Activated naive CD4-positive, alpha-beta T cell treated with anti-CD3 and anti-CD28 coated beads, Interleukin-2, amount 10 ng/mL, durations not matched to agents 7 days and 5 days (primary cell): ENCODE measurements at places on chromosomes 11 and 22.

GRCh38 chr11:122937983-122938382, 43.7 kb downstream of the BSX start:
- DNase-seq = no peak
- H3K36me3 ChIP-seq = no peaks in the 10 kb centered on the region

DNA sequence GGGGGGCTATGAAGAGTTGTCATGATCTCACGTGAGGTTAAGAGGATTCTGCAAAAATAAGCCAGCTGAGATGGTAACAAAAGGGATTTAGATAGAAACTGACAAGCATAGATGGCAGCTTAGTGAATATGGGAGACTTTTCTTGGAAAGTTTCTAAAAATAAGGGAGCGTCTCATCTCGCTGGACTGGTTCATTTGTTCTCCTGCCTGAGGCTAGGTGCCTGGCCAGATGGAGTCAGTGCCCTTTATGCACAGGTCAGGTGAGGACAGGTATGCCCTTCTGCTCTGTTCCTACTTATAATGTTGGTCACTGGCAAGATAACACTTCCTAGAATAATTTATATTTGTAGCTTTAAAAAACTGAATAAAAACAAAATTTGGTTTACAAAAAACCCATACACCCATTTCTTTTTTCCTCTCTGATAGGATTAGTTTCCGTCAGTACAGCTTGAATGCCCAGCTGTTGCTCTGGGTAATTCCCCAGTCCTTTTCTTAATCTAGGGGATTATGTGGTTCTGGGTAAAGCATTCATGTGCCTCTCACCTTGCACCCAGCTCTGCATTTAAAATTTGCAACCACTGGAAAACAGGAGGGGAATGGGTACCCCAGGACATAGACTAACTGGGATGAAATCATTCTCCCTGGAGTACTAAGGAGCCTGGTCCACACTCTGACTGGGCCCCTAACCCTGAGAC, 90.0 kb downstream of the AMOTL1 start:
- H3K36me3 ChIP-seq = no peaks in the 10 kb centered on the region
- H3K27ac ChIP-seq = no peak overlapping the region
- no peaks in the 10 kb centered on the region for H3K4me1 ChIP-seq
- peaks cover 5% of the 10 kb centered on the region for H3K27me3 ChIP-seq
- H3K4me3 ChIP-seq = no peak overlapping the region
- no peak for DNase-seq

- no peaks in the 10 kb centered on the region for H3K27me3 ChIP-seq
- peaks cover 34% of the 10 kb centered on the region for H3K36me3 ChIP-seq
- H3K27ac ChIP-seq = no peak overlapping the region
- no peak overlapping the region for H3K4me3 ChIP-seq
- no peak for DNase-seq
These were observed 6.0 kb downstream of the MRPL40 start for GRCh38 chr22:19438298-19438697.

- no peak overlapping the region for H3K4me3 ChIP-seq
- no peak overlapping the region for H3K27ac ChIP-seq
- H3K27me3 ChIP-seq = peaks cover 10% of the 10 kb centered on the region
- peaks cover 2% of the 10 kb centered on the region for H3K36me3 ChIP-seq
These were observed 32.6 kb upstream of the CHKA start for GRCh38 chr11:68153742-68154141.

DNA sequence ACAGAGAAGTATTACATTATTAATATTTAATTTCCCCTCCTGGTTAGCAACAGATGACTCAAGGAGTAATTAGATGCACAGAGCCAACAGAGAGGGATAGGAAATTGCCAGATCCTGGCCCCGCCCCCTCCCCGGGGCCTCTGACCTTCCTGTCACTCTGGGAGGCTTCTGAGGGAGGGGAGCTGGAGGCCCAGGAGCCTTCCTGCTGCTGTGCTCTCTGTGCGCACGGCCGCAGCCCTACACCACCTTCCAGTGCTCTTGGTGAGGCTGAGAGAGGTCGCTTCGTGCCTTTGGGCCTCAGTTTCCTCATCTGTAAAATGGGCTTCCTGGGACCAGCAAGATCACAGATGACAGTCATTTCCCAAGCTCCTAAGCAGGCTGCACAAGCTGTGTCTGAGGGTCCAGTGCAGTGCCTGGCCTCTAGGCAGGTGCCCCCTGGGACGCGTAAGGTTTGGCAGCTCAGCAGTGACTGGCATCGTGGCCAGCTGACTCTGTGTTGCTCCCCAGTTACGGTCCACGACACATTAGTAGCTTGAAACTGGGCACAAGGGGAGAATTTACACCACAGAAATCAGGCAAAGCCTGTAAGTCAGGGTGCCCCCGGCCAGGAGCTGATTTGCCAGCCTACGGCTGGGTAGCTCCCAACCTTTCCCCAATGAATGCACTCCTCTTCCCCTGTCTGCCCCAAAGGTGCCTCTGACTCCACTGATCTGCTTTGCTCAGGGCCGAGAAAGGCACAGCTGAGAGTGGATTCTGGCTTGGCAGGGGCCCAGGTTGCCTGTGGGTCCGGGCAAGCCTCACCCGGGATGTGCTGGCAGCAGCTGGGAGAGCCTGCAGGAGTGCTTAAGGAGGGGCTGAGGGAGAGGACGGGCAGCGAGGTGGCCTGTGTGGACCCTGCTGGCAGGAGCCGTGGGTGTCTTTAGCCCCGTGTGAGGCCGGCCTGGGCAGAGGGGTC, 2.3 kb downstream of the ADORA2A start:
- peaks cover 22% of the 10 kb centered on the region for H3K36me3 ChIP-seq
- H3K27me3 ChIP-seq = peaks cover 16% of the 10 kb centered on the region
- peaks cover 88% of the 10 kb centered on the region for H3K4me1 ChIP-seq
- peak overlapping the region; percentile 93 for H3K27ac ChIP-seq
- peak overlapping the region; percentile 83 for H3K4me3 ChIP-seq

GRCh38 chr11:34827228-34827627, 89.0 kb downstream of the APIP start:
- no peak overlapping the region for H3K27ac ChIP-seq
- no peak for DNase-seq
- H3K27me3 ChIP-seq = peaks cover 10% of the 10 kb centered on the region
- H3K36me3 ChIP-seq = no peaks in the 10 kb centered on the region
- H3K4me3 ChIP-seq = no peak overlapping the region

DNA sequence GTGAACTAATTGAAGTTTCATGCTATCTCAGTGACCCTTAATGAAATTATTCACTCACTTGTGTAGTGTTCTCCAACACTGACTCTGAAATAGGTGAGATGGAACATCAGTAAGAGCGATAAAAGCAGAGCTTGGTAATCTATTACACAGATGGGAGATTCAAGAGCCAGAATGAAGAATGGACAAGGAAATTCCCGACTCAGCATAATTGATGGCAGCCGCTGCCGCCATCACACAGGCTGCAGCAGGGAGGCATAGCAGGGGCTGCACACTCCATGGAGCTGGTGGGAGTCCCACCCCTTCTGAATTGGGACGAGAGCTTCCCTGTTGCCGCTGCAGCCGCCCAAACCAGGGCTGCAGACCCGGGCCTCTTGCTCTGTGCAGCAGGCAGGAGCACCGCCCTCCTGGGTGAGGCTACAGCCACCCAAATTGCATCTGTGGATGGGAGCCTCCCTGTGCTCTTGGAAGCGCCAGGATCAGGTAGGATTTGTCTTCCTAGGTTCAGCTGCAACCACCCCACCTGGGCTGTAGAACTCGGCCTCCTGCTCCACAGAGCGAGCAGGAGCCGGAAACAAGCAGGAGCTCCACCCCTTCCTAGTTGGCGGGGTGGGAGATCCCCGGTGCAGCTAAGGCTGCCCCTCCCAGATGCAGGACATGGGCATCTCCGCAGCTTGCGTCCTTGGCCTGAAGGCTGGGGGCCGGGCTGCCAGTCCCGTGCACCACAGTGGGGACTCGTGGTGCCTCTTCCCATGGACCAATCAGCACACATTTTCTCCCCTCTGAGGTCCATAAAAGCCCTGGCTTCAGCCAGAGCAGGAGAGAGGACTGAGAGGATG, 535.1 kb upstream of the LUZP2 start:
- H3K4me3 ChIP-seq = no peak overlapping the region
- no peak for DNase-seq

- no peaks in the 10 kb centered on the region for H3K36me3 ChIP-seq
- H3K27me3 ChIP-seq = no peaks in the 10 kb centered on the region
- H3K27ac ChIP-seq = no peak overlapping the region
- H3K4me3 ChIP-seq = no peak overlapping the region
These were observed 369.7 kb downstream of the MN1 start for GRCh38 chr22:27431896-27432295.

GRCh38 chr22:45689211-45689610, 17.6 kb downstream of the ATXN10 start:
- DNase-seq = no peak
- no peak overlapping the region for H3K27ac ChIP-seq
- peaks cover 10% of the 10 kb centered on the region for H3K4me1 ChIP-seq
- H3K27me3 ChIP-seq = no peaks in the 10 kb centered on the region
- peaks cover 20% of the 10 kb centered on the region for H3K36me3 ChIP-seq

DNA sequence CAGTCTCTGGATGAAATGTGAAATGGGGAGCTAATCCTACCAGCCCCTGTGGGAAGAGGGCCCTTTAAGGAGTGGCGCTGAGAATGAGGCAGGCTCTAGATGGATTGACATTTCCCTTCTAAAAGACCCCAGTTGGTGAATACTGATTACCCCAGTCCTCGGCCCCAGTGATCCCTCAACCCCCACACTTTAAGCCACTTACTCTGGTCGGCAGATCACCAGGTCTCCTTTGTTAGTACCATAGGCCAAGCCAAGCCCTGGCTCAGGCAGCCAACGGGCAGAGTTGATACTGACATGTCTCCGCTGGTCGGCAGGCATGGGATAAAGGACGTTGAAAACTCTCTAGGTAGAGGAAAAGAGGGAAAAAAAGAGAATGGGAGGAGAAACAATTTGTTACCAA, 26.1 kb upstream of the CHRM4 start:
- peaks cover 21% of the 10 kb centered on the region for H3K4me1 ChIP-seq
- H3K27ac ChIP-seq = no peak overlapping the region
- no peaks in the 10 kb centered on the region for H3K27me3 ChIP-seq
- peaks cover 27% of the 10 kb centered on the region for H3K36me3 ChIP-seq

DNA sequence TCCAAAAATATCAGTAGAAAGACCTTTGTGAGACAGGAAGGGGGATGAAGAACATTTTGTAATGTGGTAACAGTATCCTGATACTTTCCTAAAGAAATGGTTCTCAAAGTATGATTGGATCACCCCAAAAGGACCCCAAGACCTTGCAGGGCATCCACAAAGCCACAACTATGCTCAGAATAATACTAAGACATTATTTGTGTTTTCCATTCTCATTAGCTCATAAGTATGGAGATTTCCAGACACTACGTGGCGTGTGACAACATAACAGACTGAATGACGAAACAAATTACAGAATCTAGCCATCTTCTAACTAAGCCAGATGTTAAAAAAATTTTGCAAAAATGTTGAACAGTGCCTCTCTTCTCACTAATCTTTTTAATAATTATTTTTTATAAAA, 24.9 kb downstream of the CHEK2 start:
- H3K4me1 ChIP-seq = peaks cover 18% of the 10 kb centered on the region
- H3K27ac ChIP-seq = no peak overlapping the region
- no peak for DNase-seq
- H3K27me3 ChIP-seq = no peaks in the 10 kb centered on the region

GRCh38 chr11:14764579-14765527, 121.2 kb downstream of the PDE3B start:
- peak; percentile 59 for DNase-seq
- H3K27me3 ChIP-seq = no peaks in the 10 kb centered on the region
- peaks cover 13% of the 10 kb centered on the region for H3K36me3 ChIP-seq
- no peak overlapping the region for H3K27ac ChIP-seq
- no peak overlapping the region for H3K4me3 ChIP-seq
- peaks cover 45% of the 10 kb centered on the region for H3K4me1 ChIP-seq

- H3K27ac ChIP-seq = no peak overlapping the region
- H3K36me3 ChIP-seq = no peaks in the 10 kb centered on the region
- peaks cover 20% of the 10 kb centered on the region for H3K4me1 ChIP-seq
- DNase-seq = no peak
- peaks cover 12% of the 10 kb centered on the region for H3K27me3 ChIP-seq
- no peak overlapping the region for H3K4me3 ChIP-seq
These were observed 17.2 kb upstream of the UVRAG start for GRCh38 chr11:75797792-75798191.

DNA sequence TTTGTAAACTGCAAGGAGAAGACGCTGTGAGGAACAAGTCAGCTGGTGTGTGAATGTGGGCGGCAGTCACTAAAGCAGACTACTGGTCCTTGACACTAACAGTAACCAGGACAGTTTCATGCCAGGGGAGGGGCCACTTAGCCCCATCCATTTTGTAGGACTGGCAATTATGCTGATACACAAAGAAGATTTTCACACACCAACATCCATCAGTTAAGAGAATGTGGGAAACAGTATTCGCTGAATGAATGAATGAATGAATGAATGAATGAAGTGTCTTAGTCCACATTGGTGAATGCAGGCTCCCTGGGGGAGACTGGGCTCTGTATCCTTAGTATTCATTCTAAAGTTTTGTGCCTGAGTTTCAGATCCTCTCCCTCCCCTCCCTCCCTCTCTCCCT, 590.4 kb downstream of the BRD1 start:
- no peak overlapping the region for H3K27ac ChIP-seq
- H3K27me3 ChIP-seq = no peaks in the 10 kb centered on the region
- no peaks in the 10 kb centered on the region for H3K4me1 ChIP-seq
- no peaks in the 10 kb centered on the region for H3K36me3 ChIP-seq

- no peaks in the 10 kb centered on the region for H3K36me3 ChIP-seq
- no peak for DNase-seq
- H3K4me1 ChIP-seq = no peaks in the 10 kb centered on the region
- H3K27ac ChIP-seq = no peak overlapping the region
These were observed 26.6 kb upstream of the OSBPL5 start for GRCh38 chr11:3191586-3192324.

- H3K4me3 ChIP-seq = no peak overlapping the region
- peaks cover 18% of the 10 kb centered on the region for H3K36me3 ChIP-seq
- H3K27me3 ChIP-seq = no peaks in the 10 kb centered on the region
- H3K27ac ChIP-seq = peak overlapping the region; percentile 42
These were observed 5.3 kb downstream of the KCNK7 start for GRCh38 chr11:65590240-65590738.

DNA sequence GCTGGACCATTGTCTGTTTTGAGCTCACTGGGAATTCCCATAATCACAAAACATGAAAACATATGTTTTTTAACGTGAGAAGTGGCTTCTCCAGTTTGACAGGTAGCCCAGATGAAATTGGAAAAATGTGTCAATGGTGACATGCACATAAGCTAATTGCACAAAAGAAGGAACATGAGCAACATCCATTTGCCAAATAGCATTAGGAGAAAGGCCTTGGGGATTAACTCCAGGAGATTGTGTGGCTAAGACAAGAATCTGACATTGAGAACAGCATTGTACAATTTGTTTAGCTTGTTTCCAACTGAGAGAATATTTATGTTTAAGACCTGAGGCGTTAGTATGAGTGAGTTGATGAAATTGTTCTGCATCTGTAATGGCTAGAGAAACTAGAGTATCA, 147.0 kb upstream of the API5 start:
- no peak overlapping the region for H3K4me3 ChIP-seq
- H3K36me3 ChIP-seq = no peaks in the 10 kb centered on the region
- no peak overlapping the region for H3K27ac ChIP-seq
- no peaks in the 10 kb centered on the region for H3K27me3 ChIP-seq

- no peaks in the 10 kb centered on the region for H3K4me1 ChIP-seq
- H3K36me3 ChIP-seq = no peaks in the 10 kb centered on the region
- H3K4me3 ChIP-seq = no peak overlapping the region
- H3K27me3 ChIP-seq = no peaks in the 10 kb centered on the region
These were observed 248.1 kb downstream of the CNTN5 start for GRCh38 chr11:99268886-99269285.

- no peak for DNase-seq
- H3K4me3 ChIP-seq = no peak overlapping the region
- H3K4me1 ChIP-seq = no peaks in the 10 kb centered on the region
- H3K27me3 ChIP-seq = peaks cover 29% of the 10 kb centered on the region
These were observed 8.8 kb downstream of the SCGB2A1 start for GRCh38 chr11:62217191-62217748.
